ENCODE measurements at places on chromosomes 6 and 20. TPM values are rescaled to one million over a fixed set of nuclear protein-coding genes. Genes with fewer than 3 reads are reported as not detected.

Gene CDH26
- total RNA-seq = 0.79 TPM

Gene CRISP2
- not detected for total RNA-seq

Gene CDKN1A
- total RNA-seq = 17.4 TPM

Gene SLC22A2
- 0.86 TPM for total RNA-seq

Gene C4A
- total RNA-seq = 4.3 TPM

DNA sequence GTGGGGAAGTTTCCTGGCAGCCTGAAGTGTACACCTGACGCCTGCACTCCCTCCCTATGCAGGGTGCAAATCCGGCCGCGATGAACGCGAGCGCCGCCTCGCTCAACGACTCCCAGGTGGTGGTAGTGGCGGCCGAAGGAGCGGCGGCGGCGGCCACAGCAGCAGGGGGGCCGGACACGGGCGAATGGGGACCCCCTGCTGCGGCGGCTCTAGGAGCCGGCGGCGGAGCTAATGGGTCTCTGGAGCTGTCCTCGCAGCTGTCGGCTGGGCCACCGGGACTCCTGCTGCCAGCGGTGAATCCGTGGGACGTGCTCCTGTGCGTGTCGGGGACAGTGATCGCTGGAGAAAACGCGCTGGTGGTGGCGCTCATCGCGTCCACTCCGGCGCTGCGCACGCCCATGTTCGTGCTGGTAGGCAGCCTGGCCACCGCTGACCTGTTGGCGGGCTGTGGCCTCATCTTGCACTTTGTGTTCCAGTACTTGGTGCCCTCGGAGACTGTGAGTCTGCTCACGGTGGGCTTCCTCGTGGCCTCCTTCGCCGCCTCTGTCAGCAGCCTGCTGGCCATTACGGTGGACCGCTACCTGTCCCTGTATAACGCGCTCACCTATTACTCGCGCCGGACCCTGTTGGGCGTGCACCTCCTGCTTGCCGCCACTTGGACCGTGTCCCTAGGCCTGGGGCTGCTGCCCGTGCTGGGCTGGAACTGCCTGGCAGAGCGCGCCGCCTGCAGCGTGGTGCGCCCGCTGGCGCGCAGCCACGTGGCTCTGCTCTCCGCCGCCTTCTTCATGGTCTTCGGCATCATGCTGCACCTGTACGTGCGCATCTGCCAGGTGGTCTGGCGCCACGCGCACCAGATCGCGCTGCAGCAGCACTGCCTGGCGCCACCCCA lies 1.2 kb downstream of the GPR6 start:
- DNase-seq = peak; percentile 53

GRCh38 chr6:73733791-73734190 lies 37.8 kb downstream of the CD109 start:
- no peak for DNase-seq

GRCh38 chr20:50111120-50111828 lies 1.7 kb downstream of the UBE2V1 start:
- DNase-seq = no peak

DNA sequence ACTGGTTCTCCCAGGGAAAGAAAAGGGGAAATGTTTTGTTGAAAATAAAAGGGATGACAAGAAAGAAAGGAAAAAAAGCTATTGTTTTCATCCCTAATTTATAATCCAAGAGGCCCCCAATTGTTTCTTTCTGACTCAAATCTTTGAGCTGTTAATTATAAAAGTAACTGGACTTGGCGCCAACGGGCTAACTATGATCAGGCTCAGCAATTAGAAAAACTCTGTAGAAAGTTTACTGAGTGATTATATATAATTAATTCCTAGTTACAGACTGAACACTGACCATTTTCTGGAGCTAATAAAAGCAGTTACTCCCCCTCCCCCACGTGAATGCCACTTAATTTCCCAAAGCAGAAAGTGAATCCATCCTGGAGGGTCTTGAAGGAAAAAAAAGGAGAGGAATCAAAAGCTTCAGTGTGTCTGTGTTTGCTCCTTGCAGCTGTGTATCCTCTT lies 3.2 kb downstream of the ZMYND8 start:
- DNase-seq = no peak

GRCh38 chr20:46021361-46022359 lies 7.4 kb upstream of the SLC12A5 start:
- DNase-seq = peak; percentile 98
